ENCODE measurements at places on chromosomes 12 and 14.

DNA sequence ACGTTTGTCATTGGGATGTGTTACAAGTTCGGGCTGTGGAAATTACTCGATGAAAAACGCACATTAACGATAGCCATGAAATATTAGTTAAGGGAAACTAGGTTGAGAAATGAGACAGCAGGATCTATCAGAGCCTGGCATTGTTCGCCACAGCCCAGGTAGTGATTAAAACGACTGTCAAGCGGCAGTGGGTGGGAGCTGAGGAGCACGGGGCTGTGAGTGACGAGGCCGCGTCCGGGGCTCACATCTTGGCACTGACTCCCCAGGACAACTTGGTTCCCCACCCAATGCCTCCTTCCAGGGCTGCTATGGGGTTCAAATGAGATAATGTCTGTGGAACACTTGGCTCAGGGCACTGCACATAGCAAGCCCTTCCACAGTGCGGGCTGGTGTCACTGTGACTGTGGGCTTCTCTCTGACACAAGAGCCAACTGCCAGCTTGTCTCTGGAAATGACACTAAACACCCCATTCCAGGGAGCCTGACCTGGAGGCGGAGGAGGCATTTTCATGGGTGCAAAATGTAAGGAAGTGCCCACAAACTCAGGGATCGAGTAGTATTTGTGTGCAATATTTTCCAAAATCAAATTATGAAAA lies 19.3 kb downstream of the MMAB start:
- DNase-seq = no peak

DNA sequence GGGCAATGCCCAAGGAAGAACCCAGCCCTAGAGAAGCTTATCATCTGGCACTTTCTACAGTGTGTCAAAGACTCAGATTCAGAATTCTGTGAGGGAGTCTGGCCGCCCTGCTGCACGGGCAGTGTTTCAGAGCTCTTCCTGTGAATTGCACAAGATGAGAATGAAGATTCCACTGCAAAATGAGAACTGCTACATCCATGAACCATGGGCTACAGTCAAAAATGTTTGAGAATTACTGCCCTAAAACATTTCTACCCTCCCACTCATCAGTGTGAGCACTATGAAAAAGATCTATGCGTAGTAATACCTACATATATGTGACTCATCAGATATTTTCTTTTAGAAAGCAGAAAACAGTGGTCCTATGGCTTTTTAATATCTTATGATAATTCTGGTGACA lies 104.0 kb downstream of the STAB2 start:
- peak; percentile 37 for DNase-seq

DNA sequence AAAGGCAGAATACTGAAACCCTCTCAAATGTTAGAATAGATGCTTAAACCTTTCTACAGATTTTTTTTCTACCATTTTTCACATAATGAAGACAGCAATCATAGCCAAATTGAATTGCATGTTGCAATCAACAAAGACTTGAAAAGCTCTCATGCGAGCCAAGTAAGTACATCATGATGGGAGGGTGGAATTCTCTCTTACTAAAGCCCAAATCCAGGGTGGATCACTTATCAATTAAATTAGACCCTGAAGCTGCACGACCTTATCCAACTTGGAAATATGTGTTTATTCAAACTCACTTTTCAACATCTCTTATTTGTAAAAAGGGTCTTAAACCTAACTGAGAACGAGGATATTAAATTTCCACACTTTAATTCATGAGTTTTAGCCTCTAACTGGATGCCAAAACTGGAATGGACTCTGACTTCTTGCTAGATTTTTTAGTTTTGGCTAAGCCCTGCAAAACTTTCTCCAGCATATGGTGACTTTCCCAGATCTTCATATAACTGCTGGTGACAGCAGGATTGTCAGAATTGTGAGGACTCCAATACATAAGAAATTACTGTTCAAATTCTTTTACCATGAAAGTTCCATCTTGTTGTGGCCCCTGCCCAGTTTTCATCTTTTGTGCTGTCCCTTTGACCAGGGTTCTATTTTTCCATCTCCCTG lies 53.6 kb downstream of the HECTD4 start:
- DNase-seq = no peak

DNA sequence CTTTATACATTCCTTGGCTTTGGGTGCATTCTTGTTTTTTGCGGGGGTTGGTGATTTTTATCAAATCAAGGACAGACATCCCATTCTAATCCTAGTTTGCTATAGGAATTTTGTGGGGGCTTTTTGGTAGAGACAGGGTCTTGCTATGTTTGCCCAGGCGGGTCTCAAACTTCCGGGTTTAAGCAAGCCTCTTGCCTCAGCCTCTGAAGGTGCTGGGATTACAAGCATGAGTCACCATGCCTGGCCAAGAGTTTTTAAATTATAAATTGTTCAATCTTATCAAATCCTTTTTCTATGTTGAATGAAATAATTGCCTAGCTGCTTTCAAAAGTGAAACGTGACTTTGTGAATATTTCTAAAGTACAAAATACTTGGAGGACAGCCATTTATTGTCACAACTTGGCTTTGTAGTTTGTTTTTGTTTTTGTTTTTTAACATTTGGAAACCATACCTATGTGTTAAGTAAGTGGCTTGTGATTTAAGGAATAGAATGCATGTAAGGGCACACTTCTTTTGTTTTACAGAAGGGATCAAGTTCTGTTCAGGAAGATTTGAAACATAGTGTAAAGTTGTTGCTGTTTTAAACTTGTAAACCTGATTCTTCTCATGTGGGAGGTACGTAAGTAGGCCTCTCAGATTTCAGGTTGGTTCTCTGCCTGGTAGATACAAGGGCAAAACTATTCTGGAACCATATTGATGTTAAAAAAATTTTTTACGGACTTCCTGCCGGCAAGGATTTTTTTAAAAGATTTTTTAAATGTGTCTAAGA lies 13.4 kb downstream of the MARK3 start:
- DNase-seq = peak; percentile 26

GRCh38 chr12:48980389-48980952 lies 2.3 kb downstream of the WNT1 start:
- no peak for DNase-seq

DNA sequence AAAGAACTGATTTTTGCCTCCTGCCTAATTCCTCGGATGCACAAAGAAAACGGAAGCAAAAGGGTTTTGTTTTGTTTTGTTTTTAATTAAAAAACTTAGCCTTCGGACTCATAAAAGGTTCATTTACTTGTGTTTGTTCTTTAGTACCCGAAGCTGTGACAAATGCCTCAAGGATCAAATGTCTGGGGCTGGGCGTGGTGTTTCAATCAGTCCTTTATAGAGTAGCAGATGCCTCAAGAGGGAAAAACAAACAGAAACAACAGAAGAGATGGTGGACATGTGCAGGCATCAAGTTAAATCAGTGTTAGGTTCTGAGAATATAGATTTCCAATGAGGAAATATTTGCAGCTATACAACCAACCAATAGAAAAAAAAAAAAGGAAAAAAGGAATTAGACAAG lies 1.6 kb upstream of the WIF1 start:
- no peak for DNase-seq

GRCh38 chr12:92412856-92413255 lies 267.2 kb upstream of the BTG1 start:
- DNase-seq = no peak

GRCh38 chr12:52496590-52497071 lies 3.6 kb upstream of the KRT6A start:
- no peak for DNase-seq

GRCh38 chr12:89160716-89161123 lies 191.6 kb downstream of the DUSP6 start:
- peak; percentile 80 for DNase-seq

DNA sequence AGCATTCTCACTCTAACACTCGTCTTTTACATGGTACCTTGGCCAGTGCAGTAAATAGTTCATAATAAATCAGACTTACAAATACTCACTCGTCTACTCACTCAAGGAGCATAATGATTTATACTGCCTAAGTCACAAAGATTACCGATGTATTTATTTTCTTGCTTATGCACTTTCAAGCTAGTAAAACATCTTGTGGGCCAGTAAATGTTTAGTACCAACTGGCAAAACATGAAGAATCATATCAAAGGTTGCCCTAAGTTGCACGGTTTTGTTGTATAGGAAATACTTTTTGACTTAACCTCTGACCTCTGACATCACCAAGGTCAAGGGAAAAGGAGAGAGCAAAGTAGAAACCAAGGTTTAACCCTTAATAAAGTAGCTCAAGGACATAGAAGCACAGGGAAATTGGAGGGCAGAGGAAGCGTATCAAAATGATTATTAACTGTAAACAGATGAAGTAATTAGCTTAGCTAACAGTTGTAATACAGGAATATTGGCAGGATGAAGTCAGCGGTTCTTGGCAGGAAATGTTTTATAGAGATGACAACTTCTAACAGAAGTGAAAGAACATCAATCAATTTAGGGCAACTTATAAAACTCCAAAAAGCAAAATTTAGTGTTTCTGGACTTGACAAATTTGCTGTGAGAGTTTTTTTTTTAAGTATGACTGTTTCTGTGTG lies 131.9 kb downstream of the HMGA2 start:
- peak; percentile 13 for DNase-seq

DNA sequence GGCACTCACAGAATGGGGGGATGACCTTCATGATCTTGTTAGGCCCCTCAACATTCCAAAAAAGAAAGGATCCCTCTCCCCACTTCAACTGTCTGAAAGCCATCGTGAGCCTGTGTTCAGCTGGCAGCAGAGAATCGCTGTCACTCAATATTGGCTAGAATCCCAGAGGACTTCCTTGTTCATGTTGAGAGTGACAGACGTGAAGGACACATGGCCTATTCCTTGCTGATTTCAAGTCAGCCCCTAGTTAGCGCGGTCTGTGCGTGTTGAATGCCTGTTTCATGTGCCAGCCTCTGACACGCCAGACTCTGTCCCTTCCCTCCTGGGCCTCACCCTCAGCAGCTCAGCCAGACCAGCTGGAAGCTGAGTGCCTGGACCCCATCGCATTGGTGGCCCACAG lies 43.1 kb downstream of the DNAH10 start:
- DNase-seq = no peak

DNA sequence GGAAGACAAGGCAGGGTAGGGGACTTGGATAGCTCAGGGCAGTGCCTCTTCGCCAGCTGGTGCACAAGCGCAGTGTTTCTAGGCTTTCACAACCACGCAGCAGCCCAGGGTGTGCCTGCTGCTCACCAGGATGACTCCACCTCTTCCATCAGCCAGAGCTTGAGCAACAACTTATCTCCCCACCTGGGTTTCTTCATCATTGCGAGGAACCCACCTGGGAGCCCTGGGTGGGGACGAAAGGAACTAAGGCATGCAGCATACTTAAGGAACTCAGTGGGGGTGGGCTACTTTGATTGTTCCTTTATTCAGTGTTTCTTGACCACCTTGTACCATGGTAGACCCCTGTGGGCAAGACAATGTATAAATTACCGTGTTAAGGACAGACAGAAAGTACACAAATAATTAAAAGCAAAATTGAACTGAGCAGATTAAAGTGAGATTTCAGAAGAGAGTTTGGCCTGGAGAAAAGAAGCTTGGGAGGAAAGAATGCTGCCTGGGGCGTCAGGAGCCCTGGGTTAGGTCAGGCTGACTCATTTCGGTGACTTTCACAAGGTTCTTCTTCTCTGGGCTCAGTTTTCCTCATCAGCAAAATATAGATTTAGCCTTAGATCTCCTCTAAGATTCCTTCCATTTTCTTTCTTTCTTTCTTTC lies 22.9 kb downstream of the KRT18 start:
- no peak for DNase-seq

DNA sequence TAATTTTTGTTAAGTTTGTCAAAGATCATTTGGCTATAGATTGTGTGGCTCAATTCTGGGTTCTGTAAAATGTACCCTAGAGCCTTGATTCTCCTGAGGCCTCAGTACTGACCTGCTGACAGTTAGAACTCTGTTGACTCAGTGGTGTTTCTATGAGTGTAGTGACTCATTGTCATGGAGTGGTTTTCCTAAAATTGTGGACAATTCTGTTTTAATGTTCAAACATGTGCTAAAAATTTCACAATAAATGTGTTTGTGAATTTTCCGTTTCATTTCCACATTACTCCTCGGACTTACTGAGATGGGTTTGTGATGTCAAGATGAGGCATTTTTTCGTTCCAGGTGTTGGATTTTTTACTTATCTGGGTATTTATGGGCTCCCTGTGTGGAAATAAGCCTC lies 695.9 kb downstream of the TMEM121 start:
- peak; percentile 46 for DNase-seq

DNA sequence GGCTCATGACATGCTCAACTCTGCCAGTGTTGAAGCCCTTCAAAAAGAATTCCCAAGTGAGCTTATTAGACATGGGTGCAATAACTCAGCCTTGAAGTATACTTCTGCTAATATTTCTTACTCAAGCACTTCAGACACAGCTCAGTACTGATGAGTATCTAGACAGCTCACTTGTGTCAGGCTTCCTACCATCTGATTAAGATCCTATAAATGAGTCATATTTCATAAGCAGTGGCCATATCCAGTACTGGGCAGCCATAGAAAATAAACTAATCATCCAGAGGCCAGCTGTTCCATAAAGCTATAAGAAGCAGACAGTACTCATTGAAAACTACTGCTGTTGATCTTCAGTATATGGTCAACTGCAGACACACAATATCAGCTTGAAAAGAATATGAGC lies 12.9 kb downstream of the FSCB start:
- no peak for DNase-seq

- no peak for DNase-seq
These were observed 466.6 kb downstream of the FOXG1 start for GRCh38 chr14:29233188-29233587.

DNA sequence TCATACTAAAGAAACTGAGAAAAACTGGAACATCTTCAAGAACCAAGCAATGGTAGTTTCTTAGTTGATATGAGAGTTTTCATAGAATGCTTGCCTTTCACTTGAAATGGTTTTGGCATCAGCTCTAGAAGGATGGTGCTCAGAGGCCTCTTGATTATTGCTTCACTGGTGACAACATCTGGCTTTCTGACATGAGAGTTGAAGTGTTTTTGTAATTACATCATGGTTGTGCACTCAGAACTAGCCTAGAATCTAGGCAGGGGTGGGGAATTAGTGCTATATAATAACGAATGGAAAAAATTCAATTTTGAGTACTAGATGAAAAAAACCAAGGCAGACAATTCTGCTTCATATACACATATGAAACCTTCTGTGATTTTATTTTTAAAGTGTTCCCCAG lies 172.8 kb upstream of the LMNTD1 start:
- DNase-seq = no peak

DNA sequence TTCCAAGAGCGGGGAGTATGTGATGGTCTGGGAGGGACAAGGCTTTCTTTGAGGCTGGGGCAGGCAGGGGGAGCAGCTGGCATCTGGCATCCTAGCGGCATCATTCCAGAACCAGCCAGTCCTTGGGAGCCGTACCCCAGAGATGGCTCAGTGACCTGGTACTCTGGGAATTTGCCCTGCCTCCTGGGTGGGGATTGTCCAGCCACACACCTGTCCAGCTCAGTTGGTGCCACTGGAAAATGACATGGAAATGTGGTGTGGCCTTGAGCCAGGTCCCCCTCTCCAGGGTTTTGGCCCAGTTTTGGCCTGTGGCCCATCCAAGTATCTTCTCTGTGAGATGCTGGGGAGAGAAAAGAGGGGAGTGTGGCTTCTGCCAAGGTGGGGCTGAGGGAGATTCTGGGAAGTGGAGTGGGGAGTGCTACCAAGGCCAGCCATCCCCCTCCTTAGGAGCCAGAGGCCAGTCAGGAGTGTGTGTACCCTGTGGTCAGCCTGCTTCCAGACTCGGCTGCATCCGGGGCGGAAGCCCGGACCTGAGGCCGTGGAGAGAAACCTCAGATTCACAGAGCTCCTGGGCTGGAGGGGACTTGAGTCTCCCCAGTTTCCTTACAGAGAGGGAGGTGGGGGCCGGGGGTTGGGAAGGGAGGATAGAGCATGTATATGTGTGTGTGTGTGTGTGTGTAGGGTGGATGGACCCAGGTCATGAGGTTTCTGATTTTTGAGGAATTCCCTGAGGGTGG lies 14.7 kb upstream of the KRT80 start:
- no peak for DNase-seq

- DNase-seq = no peak
These were observed 6.7 kb upstream of the SLC6A15 start for GRCh38 chr12:84919271-84919670.
